ENCODE measurements at places on chromosomes 7 and 10.

DNA sequence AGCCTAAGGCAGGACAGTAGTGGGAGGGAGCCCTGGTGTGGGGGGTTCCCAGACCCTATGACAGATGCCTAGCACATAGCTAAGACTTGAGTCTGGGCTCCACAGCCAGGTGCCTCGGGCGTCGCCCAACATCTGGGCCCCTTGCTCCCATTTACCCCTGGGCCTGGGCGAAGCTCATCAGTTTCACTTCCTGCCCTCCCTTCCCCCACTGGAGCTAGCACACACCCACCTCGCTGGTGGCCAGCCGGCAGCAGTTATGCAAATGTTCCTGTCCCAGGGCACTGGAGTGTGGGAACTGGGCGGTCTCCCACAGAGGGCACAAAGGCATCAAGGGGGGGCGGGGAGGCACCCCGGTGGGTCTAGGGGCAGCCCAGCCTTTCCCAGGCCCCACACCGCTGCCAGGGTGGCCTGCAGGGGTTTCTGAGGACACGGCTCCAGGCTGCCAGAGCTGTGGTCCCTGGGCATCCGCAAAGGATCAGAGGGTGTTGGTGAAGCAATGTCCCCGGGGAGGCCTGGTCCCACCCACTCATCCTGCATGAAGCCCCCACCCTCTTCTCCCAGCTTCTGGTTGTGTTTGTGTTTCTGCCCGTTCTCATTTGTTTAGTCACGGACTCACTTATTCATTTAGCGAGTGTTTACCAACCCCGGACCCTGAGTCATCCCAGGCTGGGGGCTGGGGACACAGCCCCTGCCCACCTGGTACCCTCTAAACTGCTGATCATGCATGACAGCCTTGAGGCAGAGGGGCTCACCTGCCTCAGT, 20.4 kb downstream of the SH2B2 start:
- DNase-seq, result peak; percentile 39

DNA sequence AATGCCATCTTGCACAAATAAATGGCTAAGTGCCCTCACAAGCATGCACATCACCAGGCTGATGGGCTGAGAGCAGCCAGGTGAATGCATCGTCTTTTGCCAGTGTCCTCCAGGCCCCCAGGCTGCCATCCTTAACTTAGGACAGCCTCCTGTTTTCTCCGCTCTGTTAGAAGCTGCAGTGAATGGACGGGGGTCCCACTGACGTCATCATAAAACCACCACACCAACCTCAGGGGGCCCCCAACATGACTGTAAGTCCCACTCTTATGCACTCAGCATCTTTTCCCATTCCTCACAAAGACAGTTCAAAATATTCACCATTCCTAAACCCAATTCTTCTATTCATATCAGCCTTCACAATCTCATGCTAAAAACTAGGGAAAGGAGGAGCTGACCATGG, 34.4 kb downstream of the GLI3 start:
- no peak for DNase-seq

DNA sequence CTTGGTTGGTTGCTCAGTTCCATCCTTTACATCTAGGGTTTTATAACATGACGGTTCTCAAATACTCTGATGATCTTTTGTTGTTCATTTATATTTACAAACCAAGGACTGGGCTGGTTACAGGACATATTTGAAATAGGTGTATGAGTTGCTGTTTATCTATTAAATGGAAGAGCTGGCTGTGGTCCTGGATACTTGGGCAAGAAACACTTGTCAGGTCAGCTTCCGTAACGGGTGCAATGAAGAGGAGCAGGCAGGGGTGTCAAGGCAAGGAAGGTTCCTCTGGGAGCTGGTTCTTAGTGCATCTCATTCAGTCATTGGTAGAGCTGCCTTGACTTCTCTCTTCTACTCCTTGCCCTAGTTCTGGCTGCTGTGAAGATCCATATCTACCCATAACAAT, 4.8 kb upstream of the TMEM26 start:
- DNase-seq, result no peak

- no peak for DNase-seq
Measured at GRCh38 chr7:28330384-28331070, 81.8 kb upstream of the CREB5 start.

All from hypothalamus (tissue), 51 donors.